ENCODE measurements at places on chromosomes 6 and 20.

DNA sequence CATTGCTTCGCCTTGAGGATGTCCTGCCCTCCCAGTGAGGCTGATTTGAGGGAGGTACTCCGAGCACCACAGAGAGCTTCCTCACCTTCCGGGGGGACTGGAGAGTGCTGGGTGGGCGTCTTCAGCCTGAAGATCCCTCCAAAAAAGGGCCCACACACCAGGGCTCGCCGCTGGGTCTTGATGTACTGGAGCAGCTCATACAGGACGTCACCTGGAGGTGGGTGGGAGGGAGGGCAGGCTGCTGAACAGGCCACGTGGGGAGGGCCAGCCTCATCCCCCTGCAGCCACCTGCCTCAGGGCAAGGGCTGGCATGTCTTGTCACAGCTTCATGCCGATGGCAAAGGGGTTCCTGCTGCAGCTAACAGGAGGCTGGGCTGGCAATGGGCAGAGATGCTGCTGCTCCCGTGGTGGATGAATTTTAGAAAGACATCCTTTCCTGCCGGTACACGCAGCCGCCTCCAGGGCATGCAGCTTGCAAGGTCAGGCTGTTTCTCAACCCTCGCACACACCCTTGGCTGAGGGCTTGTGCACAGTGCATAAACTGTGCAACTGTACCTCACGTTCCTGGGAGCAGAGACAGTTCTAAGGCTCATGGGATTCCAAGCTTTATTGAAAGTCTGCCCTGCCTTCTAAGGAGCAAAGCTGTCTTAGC lies 14.0 kb downstream of the ETV7 start:
- no peak for DNase-seq

- DNase-seq = no peak
Observed at GRCh38 chr6:7974938-7975763, 64.6 kb upstream of the TXNDC5 start.

DNA sequence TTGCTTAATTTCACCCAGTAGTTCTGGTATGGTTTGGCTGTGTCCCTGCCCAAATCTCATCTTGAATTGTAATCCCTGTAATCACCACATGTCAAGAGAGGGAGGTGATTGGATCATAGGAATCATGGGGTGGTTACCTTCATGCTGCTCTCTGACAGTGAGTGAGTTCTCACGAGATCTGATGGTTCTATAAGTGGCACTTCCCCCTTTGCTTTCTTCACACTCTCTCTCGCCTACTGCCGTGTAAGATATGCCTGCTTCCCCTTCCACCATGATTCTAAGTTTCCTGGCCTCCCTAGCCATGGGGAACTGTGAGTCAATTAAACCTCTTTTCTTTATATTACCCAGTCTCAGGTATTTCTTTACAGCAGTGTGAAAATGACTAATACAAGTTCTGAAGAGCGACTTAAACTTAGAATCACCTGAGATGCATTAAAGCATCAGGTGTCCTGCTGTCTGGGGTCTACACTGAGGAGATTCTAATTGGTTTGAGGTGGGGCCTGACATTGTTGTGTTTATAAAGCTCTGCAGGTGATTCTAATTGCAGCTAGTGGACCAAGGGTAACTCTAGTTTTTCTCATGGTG lies 82.1 kb upstream of the DTNBP1 start:
- DNase-seq = no peak

GRCh38 chr20:6636209-6637159 lies 131.0 kb upstream of the BMP2 start:
- no peak for DNase-seq

GRCh38 chr20:46740214-46740609 lies 30.8 kb downstream of the SLC2A10 start:
- DNase-seq = no peak

GRCh38 chr6:3086282-3086946 lies 18.1 kb downstream of the RIPK1 start:
- DNase-seq = no peak

GRCh38 chr6:52643158-52643557 lies 27.8 kb upstream of the TMEM14A start:
- no peak for DNase-seq

DNA sequence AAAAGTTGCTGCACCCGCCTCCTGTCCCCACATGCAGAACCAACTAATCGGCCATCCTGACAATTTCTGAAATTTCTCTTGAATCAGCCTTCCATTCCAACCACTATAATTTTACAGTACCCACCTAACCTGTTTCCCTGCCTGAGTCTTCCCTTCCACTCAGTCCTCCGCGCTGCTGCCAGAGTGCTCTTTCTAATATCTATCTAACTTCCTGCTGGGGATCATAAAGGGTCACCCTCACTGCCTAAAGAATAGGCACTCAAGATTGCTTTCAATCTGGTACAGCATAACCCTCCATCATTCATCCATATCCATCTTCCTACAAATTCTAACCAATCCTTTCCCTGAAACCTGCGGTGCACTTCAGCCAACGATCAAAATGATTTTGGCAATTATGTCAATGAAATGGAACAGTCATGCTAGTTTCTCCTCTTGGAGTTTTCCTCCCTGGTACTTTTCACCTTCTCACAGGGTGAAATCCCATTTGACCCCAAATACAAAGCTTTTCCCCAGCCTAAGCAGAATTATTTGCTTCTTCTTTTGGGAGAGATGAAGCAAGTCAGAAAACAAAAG lies 117.5 kb upstream of the BEND6 start:
- no peak for DNase-seq

GRCh38 chr6:41346441-41346840 lies 11.0 kb downstream of the NCR2 start:
- no peak for DNase-seq

- DNase-seq = no peak
Observed at GRCh38 chr6:26202811-26203583, 115.8 kb downstream of the HFE start.

DNA sequence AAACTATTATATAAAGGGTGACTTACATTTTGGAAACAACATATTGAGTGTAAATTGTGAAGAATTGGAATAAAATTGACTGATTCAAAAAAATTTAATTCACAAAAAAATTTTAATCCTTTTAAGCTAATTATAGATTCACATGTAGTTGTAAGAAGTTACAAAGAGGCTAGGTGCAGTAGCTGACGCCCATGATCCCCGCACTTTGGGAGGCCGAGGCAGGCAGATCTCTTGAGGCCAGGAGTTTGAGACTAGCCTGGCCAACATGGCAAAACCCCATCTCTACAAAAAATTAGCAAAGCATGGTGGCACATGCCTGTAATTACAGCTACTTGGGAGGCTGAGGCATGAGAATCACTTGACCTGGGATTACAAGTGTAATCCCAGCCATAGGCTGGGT lies 30.3 kb upstream of the KHDC1 start:
- DNase-seq = no peak

- no peak for DNase-seq
Observed at GRCh38 chr20:13625304-13625979, 13.3 kb downstream of the TASP1 start.

DNA sequence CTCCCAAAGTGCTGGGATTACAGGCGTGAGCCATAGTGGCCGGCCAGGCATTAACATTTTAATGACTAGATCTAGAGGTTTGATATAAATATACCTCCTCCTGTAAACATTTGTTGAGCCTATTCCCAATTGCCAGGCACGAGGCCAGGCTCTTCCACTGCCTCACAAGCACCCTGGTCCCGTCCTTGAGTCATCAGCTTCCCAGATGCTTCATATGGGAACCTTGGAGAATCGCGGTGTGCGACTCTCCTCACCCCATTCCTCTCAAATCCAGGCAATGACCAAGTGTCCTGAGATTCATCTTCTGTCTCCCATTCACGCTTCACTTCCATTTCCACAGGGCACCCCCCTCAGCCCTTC lies 35.9 kb upstream of the PIM1 start:
- no peak for DNase-seq

DNA sequence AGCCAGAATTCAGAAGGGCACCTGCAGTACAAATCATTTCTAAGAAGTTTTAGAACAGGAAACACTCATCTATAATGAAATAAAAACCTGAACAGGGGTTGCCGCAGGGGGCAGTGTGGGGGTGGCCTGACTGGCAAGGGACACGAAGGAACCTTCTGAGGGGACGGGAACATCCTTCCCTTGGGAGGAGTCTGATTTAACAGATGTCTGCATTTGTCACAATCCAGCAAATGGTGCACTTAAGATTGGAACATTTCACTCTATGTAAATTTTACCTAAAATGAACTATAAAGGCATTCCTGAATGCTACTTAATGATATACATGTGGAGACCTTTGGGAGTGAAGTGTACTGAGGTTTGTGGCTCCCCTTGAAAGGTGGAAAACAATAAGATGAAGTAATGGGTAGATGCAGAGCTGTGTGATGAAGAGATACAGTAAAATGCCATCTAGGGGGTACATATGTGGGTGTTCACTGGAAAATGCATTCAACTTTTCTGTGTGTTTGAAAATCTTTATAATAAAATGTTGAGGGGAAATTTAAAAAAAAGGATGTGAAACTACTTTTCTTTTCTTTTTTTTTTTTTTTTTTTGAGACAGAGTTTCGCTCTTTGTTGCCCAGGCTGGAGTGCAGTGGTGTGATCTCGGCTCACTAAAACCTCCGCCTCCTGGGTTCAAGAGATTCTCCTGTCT lies 89.5 kb downstream of the SNX5 start:
- no peak for DNase-seq

DNA sequence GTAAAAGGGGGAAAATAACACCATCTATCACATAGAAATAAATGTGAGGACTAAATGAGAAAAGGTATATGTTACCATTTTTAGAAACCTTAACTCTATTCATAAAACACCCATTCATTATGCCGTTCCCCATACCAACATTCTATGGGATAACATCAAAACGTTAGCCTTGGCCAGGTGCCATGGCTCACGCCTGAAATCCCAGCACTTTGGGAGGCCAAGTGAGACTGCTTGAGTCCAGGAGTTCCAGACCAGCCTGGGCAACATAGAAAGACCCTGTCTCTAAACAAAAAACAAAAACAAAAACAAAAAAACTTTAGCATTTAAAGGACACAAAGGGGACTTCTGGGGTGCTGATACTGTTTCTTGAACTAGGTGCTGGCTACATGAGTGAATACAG lies 1.3 kb downstream of the PIGU start:
- no peak for DNase-seq

- DNase-seq = no peak
Observed at GRCh38 chr6:134535831-134536230, 217.9 kb upstream of the SGK1 start.

All from T-helper 2 cell (primary cell).